ENCODE measurements at places on chromosomes 16 and 17. TPM values are rescaled to one million over a fixed set of nuclear protein-coding genes. Genes with fewer than 3 reads are reported as not detected.

GRCh38 chr16:85929259-85929721, 30.3 kb downstream of the IRF8 start:
- peak; percentile 41 for DNase-seq

- peak; percentile 32 for DNase-seq
These were observed 668 bp downstream of the USP36 start for GRCh38 chr17:78839762-78840529.

Gene KRT17
- 6.7 TPM for total RNA-seq

GRCh38 chr16:89612415-89613166, 851 bp upstream of the DPEP1 start:
- DNase-seq = no peak

- DNase-seq = no peak
These were observed 410.5 kb downstream of the WWOX start for GRCh38 chr16:78509965-78510364.

Gene UTS2R
- total RNA-seq = not detected

- no peak for DNase-seq
These were observed 94.1 kb downstream of the OMG start for GRCh38 chr17:31202968-31203367.

DNA sequence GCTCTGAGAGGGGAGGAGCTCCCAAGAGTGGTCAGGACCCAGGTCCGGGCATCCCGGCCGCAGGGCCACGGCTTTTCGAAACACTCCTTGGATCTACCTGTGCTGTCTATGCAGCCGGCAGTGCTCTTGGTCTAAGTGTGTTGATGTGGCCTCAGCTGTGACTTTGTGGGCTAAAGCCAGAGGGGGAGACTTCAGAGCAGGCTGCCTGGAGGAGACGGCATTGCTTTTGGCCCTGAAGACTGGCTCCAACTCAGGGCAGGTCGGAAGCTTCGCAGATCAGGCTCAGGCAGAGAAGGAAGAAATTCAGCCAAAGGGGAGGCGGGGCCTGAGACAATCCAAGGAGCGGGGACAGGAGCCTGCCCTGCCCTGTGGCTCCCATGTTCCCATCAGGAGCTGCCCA, 31.4 kb downstream of the PIEZO1 start:
- no peak for DNase-seq

- DNase-seq = no peak
These were observed 21.9 kb upstream of the GPRC5C start for GRCh38 chr17:74410001-74410443.

- no peak for DNase-seq
These were observed 33.5 kb downstream of the TK2 start for GRCh38 chr16:66516509-66516807.

DNA sequence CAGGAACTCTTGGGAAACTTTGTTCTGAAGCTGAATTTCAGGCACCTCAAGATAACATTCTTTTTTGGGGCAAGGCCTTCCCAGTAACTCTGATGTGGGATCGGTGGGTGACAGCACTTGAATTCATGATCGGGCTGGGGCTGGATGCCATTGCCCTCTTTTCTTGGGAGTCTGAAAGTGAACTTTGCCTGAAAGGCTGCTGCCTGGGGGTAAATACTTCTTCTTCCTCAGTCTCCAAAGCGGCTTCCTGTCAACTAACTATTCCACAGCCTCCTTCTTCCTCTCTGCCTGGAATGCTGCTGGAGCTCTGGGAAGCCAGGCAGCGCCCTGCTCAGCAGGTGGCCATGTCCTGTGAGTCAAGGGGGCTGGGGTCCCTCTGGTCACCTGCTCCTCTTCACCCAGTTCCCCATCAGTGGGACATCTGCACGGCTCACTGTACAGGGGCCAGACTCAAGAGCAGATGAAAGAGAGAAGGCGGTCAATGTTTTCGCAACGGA, 79.5 kb downstream of the WIPI1 start:
- peak; percentile 31 for DNase-seq

Gene PPY
- not detected for total RNA-seq
